Right renal pelvis (tissue), 4 donors: ENCODE measurements at places on chromosomes 3 and 15.

DNA sequence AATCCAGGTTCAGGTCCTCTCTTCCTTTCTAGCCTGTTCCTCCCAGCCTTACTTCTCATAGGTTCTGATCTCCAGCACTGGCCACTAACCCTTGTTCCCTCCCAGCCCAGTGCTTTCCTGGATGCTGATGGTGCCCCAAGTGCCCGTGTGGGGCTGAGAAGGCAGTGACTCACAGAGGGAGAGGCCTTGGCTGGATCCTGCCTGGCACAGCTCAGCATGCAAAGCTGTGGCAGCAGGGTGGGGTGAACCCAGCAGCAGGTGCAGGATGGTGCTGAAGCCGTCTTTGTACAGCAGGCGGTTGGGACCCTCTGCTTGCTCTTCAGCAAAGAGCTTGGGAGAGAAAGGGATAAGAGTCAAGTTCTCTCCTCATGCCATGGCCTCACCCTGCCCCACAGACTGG, 7.6 kb downstream of the LPCAT4 start:
- DNase-seq, result no peak

DNA sequence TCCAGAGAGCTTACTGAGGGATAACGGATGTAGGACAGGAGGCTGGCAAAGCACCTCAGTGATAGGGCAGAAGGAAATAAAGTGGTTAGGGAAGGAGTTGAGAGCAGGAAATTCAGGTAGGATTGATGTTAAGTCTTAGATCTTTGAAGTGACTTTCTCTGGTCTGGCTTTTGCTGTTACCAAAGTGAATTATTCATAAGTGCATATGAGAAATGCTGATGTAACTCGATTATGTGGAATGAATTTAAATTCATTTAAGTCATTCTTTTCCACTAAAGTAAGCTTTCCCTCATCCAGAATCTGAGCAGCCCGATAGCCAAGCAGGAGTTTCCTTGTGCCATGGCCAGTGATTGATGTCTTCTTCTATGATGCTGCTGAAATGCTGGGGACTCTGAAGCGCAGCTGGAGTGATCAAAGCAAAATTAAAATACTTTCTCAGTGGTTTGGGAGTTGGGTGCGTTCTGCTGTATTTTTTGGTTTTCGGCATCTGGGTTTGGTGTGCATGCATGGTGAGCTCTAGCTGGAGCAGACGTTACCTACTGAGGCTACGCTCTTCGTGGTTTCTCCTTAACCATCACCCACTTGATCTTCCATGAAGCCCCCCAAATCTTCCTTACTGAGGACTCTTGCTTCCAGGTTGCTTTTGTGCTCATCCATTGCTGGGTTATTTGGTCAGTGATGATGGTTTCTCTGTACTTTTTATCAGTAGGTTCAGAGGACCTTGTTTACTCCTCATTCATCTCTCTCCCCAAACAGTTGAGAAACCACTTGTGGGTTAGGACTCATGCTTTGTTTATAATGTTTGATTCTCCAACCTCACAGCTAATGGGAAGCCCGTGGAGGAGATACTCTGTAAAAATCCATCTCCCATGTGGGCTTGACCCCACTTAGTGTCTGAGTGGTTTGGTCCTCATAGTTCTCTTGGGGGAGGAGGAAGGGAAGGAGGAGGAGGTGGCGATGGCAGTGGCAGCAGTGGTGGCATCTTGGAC, 72.5 kb downstream of the IGF1R start:
- DNase-seq, result no peak

DNA sequence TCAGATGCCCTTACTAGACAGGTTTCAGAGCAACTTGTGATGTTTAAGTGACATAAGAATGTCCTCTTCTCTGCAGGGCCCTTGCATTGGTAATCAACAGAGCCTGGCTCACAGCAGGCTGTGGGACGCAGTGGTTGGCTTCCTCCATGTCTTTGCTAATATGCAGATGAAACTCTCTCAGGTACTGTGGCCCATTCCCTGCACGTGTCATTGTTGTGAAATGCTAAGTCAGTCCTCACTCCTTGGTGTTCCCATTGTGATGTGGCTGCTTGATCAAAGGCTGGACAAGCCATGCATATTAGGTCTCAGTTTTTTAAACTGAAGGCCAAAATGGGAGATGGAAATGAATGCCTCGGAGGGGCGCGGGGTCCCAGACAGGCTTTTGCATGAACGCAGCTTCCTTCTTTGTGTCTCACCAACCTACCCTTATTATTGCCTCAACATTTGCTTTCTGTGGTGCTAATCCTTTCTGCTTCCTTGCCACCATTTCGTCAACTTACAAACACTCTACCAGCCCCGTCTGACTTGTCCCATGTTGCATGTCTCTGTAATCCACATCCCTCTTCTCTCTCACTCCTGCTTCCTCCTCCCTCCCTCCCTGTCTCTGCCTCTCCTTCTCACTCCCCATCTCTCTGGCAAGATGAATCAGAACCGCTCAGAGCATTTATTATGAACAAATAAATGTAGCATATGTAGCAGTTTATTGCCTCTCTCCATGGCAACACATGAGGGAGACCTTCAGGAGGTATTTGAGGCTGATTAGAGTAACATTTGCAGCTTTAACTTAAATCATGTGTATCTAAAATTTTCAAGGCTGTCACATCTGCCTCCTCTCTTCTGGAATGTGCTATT, 133.2 kb upstream of the CHRM5 start:
- DNase-seq, result no peak

- DNase-seq, result no peak
These were observed 22.4 kb downstream of the RLBP1 start for GRCh38 chr15:89198934-89199333.

DNA sequence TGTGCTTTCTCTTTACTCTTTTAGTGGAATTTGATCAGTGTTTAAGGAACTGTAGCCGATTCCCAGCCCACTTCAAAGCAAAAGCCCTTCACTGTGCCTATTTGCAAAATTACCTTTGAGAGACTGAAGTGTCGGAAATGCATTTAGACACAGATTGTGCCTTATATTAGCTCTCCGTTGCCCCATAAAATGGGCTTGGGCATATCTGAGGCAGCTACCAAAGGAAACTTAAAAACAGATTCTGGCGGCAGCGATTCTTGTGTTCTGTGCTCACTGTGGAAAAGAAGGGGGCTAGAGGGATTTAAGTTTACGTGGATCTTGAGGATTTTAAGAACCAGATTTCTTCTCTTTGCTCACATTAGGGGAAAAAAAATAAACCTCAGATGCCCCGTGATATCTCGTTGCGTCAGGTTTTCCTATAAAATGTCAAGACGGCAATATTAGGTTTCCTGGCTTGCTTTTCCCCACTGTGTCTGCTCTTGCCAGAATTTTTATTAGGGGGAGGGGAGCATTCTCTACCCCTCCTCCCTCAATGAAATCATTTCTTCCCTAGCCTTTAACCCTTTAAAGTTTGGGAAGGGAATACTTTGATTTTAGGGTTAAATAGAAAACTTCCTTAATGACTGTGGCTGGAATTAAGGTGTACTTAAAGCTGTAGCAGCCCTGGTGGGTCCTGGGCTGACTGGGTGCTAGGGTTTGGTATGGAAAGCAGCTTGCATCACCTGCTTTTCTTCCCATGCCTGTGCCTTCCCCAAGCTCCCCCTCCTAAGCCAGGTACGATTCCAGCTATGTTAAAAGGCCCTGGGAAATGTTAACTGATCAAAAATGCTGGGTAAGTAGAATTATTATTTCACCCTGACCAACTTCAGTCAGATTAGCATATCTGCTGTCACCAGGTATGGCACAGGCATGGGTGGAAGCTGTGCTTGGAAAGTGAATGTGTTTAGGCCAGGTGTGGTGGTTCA, 73.8 kb downstream of the SMAD3 start:
- no peak for DNase-seq

DNA sequence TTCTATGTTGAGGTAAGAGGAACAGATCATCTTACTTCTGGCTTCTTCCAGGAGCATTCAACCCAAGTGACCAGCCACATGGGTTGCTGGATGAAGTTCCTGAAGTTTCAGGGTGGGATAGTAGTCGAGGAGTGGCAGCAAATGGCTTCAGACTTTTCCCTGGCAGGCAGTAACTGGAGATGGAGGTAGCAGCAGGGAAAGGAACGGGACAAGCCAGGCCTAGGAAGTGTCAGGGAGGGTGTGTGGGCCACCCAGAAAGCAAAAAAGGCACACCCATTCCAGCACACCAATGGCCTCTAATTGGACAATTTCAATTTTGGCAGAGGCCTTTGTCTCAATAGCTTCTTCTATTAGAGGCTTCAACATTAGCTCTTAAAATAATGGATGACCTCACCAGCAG, 498.6 kb upstream of the ATP11B start:
- DNase-seq, result no peak

- no peak for DNase-seq
These were observed 63.1 kb downstream of the LPP start for GRCh38 chr3:188217011-188217463.

DNA sequence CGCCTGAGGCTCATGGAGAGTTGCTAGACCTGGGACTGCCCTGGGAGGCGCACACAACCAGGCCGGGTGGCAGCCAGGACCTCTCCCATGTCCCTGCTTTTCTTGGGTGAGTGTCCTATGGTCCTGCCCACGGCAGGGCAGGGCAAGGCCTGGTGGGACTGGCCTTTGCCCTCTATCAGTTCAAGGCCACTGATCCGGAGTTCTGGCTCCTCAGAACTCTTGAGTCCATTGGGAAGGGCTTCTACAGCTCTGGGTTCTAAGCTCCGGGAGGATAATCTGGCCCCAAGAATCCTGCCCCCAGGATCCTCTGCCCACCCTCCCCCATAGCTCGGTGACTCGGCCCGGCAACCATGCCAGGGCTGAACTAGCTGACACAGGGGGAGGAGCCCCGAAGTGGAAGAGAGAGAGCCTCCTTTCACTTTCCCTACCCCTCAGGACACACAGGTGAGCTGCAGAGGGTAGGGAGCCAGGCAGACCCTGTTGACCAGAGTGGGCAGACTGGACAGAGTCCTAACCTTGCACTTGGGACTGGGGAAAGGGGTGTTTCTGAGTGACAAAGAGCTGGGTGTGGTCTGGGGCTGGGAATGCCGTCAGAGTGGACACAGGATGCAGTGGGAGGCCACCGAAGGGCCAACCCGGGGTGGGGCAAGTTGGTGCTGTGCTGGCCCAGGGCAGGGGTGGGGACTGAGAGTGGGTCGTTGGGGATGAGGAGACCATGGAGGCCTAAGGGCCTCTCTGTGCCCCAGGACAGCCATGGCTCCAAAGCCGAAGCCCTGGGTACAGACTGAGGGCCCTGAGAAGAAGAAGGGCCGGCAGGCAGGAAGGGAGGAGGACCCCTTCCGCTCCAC, 664 bp downstream of the PARP3 start:
- DNase-seq, result no peak

- DNase-seq, result no peak
These were observed 226.4 kb upstream of the EIF1B start for GRCh38 chr3:40083066-40083465.
